SHP77 treated with DMSO at 0.1 percent for 48 hours (cell line): ENCODE measurements at places on chromosomes 16 and 17.

DNA sequence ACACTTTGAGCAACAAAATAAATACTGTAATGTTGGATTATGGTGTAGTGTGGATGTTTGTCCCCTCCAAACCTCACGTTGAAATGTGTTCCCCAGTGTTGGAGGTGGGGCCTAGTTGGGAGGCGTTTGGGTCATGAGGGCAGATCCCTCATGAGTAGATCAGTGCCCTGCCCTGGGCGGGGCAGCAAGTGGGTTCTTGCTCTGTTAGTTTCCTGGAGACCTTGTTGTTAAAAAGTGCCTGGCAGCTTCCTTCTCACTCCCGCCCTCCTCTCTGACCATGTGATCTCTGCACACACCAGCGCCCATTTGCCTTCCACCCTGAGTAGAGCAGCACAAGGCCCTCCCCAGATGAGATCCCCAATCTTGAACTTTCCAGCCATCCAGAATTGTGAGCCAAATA is 67.7 kb downstream of the MPRIP start:
- DNase-seq = no peak

GRCh38 chr16:2710711-2711231 is 9.3 kb downstream of the PRSS27 start:
- no peak for DNase-seq

DNA sequence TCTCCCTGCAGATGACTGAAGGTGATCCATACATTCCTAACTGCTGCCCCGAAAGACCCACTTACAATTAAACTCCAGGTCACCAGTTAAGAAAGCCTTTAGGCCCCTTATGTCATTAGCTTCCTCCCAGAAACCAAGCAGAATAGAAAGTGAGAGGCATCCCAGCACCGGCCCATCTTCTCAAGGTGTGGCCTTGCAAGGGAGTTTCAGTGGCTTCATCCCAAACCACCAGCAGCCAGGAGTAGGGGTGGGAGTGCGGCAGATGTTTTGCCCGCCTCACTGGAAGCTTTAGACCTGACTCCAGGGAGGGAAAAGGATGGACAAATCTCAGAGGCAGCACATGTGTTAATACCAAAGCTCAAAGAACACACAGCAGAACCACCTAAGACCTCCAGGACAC is 5.1 kb downstream of the ZFHX3 start:
- no peak for DNase-seq

DNA sequence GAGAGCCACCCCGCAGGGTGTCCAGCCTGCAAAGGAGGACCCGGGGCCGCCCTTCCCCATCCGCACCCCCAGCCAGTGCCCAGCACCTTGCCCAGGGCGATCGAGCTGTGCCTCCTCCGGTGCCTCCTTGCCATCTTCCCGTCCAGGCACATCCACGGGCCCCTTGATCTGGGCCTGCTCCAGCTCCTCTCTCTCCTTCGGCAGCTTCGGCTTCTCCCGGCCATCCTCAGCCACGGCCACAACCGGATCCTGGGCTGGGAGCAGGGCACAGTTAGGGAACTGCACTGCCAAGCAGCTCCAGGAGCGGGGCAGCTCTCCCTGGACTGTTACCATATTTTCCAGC is 13.8 kb downstream of the NDUFAF8 start:
- DNase-seq = no peak

DNA sequence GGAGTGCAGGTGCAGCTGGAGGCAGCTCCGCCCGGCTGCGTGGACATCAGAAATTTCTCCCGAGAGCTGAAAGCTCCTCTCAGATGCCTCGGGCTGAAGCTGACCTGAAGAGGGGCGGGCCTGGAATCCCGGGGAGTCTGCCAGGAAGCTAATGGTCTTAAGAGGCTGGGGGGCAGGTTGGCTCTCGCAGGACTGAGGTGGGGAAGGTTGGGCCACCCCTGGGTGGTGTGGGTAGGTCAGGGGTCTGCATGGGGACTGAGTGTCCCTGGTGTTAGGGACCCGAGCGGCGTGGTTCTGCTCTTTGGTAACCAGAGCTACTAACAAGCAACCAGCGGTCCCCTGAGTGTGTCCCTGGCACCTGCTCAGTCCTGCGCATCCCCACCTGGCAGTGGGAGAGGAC is 3.5 kb downstream of the CHMP6 start:
- no peak for DNase-seq

DNA sequence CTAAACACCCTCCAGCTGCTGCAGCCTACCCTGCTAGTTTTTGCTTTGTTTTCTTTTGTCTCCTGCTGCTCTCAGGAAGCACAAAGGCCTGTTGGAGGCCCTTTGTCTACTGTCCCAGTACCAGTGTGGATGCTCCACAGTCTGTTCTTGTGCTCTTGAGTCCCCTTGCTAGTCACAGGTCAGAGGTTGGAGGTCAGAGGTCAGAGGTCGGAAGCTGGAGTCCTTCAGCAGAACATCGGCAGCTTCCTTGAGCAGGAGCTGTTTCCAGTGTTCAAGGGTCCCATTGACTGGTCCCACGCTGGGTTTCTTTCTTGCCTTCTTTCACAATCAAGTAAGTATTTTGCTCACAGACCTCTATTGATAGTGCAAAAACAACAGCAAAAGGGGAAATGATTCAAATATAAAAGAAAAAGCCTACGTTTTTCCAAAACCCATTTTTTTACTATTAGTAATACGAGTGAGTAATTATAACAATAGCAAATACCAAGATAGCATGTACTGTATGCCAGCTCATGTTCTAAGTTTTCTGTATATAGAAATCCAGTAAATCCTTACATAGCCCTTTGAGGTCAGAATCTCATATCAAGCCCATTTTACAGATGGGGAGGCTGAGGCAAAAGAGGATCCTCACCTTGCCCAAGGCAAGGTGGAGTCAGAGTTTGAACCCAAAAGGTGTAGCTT is 10.9 kb upstream of the IL34 start:
- no peak for DNase-seq

GRCh38 chr16:66370786-66371684 is 4.5 kb downstream of the CDH5 start:
- DNase-seq = no peak

DNA sequence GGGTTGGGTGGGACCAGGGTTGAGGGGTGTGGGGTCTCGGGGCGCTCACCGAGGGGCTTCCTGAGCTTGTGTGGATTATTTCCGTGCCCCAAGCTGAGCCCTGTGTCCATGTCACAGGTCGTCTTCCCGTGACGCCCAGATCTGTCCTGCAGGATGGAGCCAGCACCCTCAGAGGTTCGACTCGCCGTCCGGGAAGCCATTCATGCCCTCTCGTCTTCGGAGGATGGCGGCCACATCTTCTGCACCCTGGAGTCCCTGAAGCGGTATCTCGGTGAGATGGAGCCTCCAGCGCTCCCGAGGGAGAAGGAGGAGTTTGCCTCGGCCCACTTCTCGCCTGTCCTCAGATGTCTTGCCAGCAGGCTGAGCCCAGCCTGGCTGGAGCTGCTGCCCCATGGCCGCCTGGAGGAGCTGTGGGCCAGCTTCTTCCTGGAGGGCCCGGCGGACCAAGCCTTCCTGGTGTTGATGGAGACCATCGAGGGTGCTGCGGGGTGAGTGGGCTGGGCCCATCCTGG is 1.0 kb downstream of the TELO2 start:
- DNase-seq = no peak

GRCh38 chr17:36689089-36689667 is 87.8 kb downstream of the MRM1 start:
- no peak for DNase-seq

- no peak for DNase-seq
Measured at GRCh38 chr16:47486856-47487255, 25.7 kb downstream of the PHKB start.

GRCh38 chr17:76219670-76220383 is 20.5 kb downstream of the RNF157 start:
- no peak for DNase-seq

GRCh38 chr16:54928016-54928356 is 2.7 kb upstream of the IRX5 start:
- no peak for DNase-seq

DNA sequence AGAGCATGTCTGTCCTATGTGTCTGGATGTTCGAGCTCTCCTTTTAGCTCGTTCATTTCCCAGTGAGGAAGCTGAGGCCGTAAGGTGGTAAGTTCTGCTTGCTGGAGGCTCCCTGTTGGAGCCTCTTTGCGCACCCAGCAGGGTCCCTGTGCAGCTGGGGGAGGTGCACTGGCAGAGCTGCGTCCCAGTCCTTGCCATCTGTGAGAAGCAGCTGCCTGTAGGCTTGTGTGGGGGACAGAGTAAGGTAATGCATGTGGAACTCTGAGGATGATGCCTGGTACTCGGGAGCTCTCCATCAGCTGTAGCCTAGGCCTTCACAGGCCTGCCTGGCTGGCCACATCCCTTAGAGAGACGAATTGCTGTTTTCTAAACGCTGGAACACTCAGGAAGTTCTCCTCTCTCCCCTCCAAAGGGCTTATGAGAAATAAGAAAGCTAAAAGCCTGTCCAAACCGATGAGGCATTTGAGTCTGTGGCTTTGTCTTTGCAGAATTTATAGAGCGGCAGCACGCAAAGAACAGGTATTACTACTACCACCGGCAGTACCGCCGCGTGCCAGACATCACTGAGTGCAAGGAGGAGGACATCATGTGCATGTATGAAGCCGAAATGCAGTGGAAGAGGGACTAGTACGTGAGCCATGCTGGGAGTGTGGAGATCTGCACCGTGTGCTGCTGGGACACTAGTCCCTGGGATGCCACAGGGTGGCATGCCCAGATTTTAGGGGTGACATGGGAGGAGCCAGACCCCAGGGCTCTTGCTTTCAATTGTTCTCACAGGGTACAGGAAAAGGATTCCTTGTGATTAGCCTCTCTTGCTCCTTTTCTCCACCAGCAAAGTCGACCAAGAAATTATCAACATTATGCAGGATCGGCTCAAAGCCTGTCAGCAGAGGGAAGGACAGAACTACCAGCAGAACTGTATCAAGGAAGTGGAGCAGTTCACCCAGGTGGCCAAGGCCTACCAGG is 1.6 kb downstream of the NDUFB10 start:
- DNase-seq = peak; percentile 58

GRCh38 chr17:32570081-32570396 is 83.2 kb downstream of the CDK5R1 start:
- no peak for DNase-seq

DNA sequence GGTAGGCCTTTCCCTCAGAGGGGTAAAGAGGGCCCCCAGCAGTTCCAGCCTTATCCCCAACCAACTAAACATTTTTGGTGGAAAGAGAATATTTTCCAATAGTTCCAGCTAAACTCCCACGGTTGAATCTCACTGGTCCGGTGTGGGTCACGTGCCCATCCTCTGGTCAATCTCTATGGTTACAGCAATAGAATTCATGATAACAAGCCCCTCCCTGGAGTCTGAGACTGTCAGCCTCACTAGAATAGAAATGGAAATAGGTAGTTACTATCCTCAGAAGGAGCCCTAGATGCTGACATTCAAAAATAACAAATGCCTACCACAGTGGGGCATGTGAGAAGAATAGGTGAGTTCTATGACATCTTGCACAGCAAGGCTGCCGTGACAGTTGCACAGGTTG is 37.5 kb upstream of the LITAF start:
- no peak for DNase-seq

DNA sequence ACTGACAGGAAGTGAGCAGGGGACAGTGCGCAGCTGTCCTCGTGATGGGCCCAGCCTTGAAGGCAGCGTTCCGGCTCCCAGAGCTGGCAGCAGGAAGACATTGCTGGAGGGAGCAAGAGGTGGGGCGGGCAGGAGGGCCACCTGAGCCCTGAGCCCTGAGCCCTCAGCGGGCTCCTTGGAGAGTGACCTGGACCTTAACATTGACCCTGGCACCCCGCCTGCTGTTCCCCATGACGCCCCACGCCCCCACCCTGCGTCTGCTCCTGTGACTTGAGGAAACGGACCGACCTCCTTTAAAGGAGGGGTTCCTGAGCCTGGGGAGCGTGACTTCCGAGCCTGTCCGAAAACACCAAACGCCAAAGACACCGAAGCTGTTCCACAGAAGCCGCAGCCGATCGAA is 25.1 kb upstream of the ENPP7 start:
- no peak for DNase-seq

DNA sequence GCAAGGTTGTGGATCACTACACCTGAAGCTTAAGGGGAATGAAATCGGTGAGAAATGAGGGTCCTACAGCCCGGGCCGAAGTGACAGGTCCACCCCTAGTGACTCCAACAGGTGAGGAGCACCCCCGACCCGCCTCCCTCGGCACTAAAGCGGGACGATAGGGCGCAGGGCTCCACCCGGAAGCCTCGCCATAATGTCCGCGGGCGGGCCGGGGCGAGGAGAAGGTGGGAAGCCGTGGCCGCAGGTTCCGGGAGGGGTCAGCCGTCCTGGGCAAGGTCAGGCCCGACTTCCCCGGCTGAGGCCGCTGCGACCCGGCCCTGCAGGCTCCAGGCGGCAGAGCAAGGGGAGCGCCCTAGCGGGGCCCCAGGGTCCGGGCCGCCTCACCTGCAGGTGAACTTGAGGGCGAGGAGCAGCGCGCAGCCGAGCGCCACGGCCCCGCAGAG is 543 bp downstream of the TXNDC11 start:
- no peak for DNase-seq

- peak; percentile 8 for DNase-seq
Measured at GRCh38 chr16:73365016-73365551, 317.2 kb upstream of the ZFHX3 start.

GRCh38 chr17:14514973-14515372 is 214.1 kb downstream of the HS3ST3B1 start:
- DNase-seq = no peak

GRCh38 chr16:57949595-57950238 is 21.2 kb downstream of the CNGB1 start:
- no peak for DNase-seq

- no peak for DNase-seq
Measured at GRCh38 chr16:16815641-16816040, 436.7 kb downstream of the NPIPA7 start.

- no peak for DNase-seq
Measured at GRCh38 chr17:69960755-69961154, 114.3 kb upstream of the KCNJ16 start.

DNA sequence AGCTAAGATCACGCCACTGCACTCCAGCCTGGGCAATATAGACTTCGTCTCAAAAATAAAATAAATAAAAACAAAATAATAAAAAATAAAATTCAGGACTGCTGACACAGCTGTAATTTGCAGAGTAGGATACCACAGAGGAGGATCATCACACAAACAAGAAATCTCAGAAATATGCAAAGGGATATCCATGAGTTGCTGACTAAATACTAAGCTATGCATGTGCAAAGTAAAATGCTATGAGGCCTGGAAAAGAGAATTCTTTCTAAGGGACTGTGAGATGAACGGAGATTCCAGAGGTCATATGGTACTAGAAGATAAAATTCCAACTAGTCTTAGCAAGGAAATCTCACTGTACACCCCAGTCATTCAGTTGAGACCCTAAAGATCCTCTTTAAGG is 74.8 kb downstream of the SLC39A11 start:
- no peak for DNase-seq
